Stomach (tissue), 19 donors: ENCODE measurements at places on chromosomes 11 and 22. TPM values are rescaled to one million over a fixed set of nuclear protein-coding genes. Genes with fewer than 3 reads are reported as not detected.

TBX10 gene
- not detected for total RNA-seq

SLC16A8 gene
- total RNA-seq, result not detected

ADAMTS8 gene
- 1.4 TPM for total RNA-seq

GP1BB gene
- 2.4 TPM for total RNA-seq

TRIM51 gene
- not detected for total RNA-seq

GRM5 gene
- not detected for total RNA-seq

PPFIBP2 gene
- total RNA-seq, result 64.3 TPM

ABCC8 gene
- 3.9 TPM for total RNA-seq

SCGB1D4 gene
- not detected for total RNA-seq

NEFH gene
- not detected for total RNA-seq

GRCh38 chr11:7964873-7965272 is 374 bp downstream of the NLRP10 start:
- no peak for DNase-seq

- peak; percentile 58 for DNase-seq
Measured at GRCh38 chr22:41565403-41566054, 4.7 kb downstream of the CSDC2 start.

DNA sequence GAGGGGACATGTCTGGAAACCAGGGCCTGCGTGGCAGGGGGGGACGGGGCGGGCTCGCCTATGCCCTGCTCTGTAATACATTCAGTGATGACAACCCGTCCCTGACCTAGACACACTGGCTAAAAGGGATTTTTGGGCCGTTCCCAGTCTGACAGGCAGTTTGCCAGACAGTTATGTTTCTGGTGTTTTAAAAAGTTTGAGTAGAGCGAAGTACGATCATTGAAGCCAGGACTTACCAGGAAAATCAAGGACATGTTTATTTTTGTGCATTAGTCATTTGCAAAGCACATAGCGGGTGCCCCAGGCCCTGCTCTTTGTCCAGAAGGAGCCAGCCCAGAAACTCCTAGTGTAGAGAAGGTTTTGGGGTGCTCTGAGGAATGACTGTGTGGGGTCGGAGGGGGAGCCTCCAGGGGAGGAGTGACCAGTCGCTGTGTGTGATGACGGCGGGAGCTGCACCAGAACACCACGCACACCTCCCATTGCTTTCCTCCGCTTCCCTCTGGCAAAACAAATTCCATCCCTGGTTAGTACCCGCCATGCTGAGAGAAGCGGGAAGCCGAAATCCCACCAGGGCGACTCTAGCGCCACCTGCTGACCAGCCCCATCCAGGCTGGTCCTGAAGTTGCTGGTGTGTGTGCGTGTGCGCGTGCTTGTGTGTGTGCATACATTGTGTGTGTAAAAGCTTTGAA is 50.8 kb downstream of the FBLN1 start:
- peak; percentile 93 for DNase-seq

DNA sequence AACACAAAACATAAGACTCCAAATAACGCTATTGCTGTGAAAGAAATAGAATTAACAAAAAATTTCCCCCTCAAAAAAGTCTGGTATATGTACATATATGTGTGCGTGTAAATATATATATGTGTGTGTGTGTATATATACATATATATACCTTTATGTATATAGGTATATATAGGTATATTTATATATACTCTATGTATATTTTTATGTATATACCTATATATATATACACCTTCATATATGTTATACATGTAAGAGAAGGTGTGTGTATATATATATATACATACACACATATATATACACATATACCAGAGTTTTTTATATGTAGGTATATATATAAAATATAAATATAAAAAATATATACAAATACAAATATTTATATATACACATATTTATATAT is 199.2 kb downstream of the RAB38 start:
- no peak for DNase-seq

GRCh38 chr11:75508051-75508561 is 17.6 kb downstream of the GDPD5 start:
- DNase-seq, result no peak

DNA sequence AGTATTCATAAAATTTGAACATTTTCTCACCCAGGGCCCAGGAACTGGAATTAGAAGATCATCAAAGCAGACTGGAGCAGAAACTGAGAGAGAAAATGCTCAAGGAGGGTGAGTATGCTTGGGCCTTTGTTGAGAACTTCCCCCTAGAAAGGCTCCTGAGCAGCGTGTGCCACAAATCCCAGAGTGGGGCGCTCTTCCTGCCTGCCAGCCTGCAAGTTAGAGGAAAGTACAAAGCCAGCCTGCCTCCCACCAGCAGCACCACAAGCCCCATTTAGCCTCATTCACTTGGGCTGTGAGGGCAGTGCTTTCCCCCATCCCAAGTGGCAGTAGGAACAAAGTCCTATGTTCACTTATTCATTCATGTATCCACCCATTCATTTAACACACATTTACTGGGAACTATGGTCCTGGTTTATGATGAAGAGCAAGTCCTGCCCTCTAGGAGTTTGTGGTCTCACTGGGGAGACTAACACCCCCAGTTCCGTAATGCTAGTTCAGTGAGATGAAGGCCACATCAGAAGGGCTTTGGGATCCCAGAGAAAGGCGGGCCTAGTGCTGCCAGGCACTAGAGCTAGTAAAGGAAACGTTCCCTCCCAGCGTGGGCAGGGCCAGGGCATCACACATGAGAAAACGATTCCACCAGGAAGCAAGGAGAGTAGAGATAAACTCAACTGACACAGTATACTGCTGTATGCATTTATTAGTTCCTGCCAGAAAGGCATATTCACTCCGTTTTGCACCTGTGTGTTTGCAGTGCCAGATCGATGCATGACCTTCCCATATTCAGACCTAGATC is 22.4 kb upstream of the PARVA start:
- no peak for DNase-seq

DNA sequence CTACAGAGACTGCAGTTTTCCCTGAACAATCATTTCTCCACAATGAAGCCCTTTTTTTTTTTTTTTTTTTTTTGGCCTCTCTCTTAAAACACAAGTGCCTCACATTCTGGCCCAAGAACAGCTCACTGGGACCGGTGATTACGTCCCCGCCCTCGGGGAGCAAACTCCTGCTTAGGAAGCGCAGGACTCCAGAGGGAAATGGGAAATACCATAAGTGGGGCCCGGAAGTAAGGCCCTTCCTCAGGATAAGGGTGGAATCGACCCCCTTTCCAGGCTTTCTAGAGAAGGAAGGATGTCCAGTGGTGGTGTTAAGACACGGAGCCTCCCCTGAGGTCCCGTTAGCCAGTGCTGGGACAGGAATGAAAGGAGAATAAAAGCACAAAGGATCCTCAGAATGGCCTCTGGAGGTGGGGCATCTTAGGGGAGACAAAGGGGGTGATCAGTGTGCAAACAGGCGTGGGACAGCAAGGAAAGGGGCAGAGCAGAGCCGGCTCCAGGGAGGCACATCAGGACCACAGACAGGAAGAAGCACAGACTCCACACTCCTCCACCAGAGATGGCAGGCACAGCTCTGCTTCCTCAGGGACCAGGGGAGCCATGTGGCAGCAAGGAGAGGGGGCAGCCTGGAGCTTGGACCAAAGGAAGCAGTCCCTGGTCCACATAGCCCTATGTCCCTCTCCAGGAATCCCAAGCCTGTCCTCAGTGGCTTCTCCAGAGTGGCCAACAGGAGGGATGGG is 61.3 kb downstream of the CHST1 start:
- no peak for DNase-seq

- peak; percentile 80 for DNase-seq
Measured at GRCh38 chr22:37260901-37261336, 16.9 kb upstream of the RAC2 start.

DNA sequence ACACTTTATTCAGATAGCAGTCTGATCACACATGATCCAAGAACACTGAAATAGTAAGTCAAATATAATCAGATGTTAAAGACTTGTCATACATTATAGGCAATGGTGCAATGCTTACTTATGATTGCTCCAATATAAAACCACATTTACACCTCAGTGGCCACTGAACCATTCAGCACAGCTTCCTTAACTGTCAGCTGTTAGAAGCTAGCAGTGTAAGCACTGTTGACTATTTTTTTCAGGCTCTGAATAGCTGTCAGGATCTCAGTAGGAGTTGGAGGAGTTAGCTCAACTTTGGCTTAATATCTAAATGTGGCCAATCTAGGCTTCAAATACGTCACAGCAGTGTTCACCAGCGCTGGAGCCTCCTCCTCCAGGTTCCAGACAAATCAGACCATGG is 36.6 kb downstream of the METTL15 start:
- DNase-seq, result no peak

DNA sequence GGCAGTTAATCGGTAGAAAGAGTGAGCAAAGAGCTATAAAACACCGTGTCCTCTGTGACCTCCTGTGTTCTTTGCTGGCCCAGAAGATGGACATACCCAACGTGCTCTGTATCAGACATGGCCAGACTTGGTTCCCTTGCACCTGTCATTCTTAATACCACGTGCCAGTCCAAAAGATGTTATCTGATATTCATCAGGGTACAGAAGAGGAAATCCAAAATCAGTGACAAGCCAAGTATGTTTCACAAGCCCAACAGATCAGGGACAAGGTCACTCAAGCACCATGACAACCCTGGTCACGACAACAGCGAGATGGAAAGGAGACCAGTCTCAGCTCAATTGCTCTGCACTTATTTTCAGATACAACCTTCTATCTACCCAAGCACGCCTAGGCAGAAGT is 3.4 kb downstream of the LRP4 start:
- no peak for DNase-seq

DNA sequence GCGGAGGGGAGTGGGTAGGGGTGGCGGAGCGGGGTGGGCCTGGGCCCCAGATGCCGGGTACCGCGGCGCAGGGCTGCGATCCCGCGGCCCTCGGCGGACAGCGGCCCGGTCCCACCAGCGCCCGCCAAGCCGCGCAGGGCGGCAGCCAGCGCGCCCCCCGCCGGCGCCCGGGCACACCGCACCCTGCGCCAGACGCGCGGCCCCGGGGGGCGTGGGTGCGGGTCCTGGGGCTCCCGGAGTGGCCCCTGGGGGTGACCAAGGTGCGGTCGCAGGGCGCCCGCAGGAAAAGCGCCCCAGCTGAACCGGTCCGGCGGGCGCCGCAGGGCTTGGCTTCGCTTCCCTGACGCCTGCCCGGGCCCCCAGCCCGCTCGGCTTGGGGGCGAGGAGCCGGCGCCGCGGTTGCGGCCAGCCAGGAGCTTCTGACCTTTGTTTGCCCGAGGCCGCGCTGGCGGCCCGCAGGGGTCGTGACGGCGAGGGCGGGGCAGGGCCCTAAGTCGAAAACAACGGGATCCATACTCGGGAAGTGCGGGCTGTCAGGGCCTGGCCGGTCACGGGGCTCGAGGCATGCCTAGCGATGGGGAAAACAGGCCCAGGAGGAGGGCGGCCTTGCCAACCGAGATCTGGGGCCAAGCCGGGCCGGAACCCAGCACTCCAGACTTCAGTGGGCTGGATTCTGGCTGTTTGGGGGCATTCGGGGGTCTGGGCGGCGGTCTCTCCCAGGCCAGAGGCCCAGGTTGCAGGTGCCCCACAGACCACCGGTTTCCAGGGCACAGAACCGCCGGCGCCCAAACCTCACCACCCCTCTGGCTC is 581 bp upstream of the AP5B1 start:
- no peak for DNase-seq

DNA sequence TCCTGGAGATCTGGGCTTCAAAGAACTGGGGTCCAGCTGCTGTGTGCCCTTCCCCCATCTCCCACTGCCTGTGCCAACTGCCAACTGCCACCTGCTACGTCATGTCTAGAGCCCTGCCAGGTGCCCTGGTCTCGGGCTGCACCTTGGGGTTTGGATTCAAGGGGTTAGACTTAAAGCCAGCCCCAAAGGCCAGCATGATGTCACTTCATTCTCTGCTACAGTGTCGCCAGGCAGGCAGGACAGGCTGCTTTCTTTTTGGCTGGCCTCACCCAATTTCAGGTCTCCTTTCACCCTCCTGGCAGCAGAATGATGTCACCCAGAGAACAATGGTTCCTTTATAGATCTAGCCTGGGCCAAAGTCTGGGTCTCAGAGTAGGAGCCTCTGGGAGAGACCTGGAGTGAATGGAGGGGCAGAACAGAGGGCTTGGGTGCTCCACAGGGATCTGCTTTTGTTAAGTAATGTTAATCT is 79.5 kb upstream of the CRYBB3 start:
- peak; percentile 77 for DNase-seq
